Suppressor macrophage treated with lipopolysaccharide for 1 hour (primary cell): ENCODE measurements at places on chromosomes 3 and 15.

- peak; percentile 82 for DNase-seq
Measured at GRCh38 chr3:160400030-160400701, 716 bp downstream of the SMC4 start.

- no peak for DNase-seq
Measured at GRCh38 chr15:51251556-51251955, 86.8 kb downstream of the CYP19A1 start.

DNA sequence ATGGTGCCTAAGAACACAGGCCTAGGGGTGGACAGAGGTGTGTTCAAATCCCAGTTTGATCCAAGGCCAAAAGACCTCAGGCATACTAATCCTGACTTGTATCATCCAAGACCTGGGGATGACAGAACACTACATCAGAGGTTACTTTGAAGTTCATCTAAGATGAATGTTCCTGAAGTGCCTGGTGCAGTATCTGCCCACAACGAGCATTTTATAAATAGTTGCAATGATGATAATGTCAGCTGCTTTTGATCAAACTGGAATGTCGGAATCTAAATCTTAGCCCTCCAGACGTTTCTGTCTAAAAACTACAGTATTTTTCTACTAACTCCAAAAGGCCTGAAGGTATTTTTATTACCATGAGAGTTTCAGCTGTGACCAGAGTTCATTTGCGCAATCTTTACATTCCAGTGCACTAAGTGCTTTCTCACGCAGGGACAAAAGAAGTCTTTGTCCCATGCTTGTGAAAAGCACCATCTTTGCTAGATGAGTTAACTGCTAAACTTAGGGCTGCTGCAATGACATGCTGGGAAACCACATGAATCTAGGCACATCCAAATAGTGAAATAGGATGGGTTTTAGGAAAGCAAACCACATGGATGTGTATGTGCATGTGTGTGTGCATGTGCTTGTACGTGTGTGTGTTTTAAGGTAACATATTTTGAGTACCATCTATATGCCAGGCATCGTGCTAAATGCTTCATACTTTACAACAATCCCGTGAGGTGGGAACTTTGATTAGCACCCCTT lies 18.1 kb downstream of the ANXA2 start:
- DNase-seq = no peak

DNA sequence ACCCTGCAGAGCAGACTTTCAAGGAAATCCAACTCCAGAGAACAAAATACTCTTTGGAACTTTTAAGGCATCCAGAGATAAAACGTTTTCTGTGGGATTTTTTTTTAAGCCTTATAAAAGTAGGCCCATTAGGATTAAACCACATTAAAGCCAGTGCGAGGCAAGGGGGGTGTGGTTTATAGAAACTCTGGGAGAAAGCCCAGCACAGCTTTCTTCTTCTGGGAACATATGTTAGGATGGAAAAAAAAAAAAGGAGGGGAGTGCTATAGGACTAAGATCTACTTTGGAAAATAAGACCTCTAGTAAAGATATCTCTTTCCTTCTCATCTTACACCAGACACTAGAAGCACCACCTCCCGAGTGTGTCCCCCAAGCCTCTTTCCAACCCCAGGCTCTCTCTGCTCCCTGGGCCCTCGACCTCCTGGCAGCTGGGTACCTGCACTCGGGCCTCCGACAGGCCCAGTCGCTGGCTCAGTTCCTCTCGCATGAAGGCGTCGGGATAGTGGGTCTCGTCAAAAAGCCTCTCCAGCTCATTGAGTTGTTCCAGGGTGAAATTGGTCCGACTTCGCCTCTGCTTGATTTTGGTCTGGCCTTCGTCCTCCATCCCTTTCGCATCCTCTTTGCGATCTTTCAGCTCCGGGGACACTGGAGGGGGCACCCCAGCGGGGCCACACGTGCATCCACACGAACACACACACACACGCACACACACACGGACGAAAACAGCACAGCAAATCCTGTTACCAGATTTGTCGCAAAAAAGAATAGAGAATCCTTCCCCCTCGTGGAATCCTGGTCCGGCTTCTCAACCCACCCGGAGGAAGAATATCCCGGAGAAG lies 3.8 kb downstream of the SHOX2 start:
- no peak for DNase-seq

- no peak for DNase-seq
Measured at GRCh38 chr15:36903922-36904556, 196.3 kb downstream of the MEIS2 start.

GRCh38 chr3:14570089-14570488 lies 29.9 kb upstream of the GRIP2 start:
- DNase-seq = no peak

- no peak for DNase-seq
Measured at GRCh38 chr15:39079296-39079847, 501.5 kb upstream of the THBS1 start.

GRCh38 chr15:79496838-79497237 lies 64.7 kb downstream of the MINAR1 start:
- DNase-seq = no peak

GRCh38 chr15:49751751-49752150 lies 130.9 kb downstream of the DTWD1 start:
- DNase-seq = no peak

GRCh38 chr3:169379496-169380090 lies 283.9 kb downstream of the MECOM start:
- DNase-seq = no peak

DNA sequence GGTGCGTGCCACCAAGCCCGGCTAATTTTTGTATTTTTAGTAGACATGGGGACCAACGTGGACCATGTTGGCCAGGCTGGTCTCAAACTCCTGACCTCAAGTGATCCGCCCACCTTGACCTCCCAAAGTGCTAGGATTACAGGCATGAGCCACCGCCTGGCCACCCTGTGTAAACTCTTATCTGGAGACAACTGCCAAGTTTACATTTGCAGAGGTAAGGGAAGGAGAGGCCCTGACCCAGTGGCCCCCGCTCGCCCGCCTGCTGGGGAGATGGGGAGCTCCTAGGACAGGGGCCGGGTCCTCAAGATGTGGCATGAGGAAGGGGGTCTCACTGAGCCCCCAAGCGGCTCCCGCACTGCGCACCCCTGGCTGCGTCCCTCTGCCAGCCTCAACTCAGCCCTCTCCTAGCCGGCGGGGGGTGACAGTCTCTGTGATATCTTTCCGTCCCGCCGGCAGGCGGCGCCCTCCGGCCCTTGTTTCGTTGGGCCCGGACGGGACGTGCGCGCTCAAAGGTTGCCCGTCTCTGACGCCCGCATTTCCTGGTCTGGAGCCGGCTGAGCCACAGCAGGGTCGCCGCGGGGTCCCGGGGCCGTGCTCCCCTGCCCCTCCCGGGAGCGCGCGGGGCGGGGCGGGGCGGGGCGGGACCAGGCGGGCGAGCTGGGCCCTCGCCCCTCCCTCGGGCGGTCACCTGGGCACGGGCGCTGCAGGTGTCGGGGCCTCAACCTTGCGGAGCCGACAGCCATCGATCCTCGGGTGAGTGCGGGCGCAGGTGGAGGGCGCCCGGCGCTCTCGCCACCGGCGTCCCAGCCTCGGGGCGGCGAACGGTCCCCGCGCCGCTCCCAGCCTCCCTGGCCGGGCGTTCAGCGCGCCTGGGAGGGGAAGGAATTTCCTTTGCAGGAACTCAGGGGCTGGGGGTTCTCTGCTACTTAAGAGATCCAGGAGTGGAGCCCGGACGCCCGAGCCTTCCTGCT lies at the start of gene GPR160:
Gene GPR160, plus strand, starts transcription at position 533 of the 971 bp plus-strand sequence. CDS start 45,978 bp downstream, outside the sequence.
- DNase-seq = peak; percentile 95

GRCh38 chr3:183792976-183793375 lies 32.4 kb downstream of the MAP6D1 start:
- no peak for DNase-seq

DNA sequence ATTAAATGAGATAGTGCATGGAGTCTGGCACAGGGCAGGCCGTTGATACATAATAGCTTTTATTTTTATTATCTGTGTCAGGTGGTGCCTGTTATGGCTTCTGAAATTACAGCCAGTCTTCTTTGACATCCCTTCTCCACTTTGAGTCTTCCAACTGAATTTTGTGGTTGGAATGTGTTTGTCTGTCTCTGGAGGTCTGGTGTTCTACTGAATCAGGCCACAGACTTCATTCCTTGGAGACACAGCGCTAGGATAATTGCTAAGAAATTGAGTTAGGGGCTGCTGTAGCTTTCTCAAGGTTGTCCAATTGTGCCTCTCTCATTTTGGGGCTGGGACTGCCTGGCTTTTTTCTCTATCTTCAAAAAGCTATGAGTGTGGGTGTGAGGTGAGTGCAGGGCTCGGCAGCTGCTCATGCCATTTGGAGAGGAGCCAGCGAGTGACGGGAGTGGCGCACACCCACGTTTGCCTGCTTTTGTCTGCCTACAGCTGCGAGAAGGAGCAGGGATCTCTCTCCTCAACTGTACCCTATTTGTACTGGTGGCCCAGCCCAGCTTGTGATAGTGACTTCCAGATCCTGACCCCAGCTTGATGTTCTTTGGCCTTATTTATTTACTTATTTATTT lies 49.8 kb upstream of the SYN2 start:
- DNase-seq = no peak

DNA sequence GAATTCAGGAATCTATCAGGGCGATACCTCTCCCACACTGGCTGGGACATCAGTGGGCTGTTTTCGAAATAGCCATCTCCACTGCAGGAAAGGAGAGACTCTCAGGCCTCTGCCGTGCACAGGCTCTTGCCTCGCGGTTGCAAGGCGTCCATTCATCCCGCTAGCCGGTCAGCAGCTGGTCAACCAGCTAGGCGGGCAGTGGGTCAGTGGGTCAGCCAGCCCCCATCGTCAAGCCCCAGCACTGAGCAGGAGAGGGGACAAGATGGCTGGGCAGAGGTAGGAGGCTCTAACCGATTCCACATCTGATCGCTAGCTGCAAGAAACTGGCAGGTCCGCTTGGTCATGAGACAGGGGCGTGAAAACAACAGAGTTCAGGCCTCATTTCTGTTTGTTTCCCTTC lies 45.1 kb downstream of the MUC4 start:
- DNase-seq = no peak

- peak; percentile 96 for DNase-seq
Measured at GRCh38 chr15:31236184-31237042, 90.2 kb upstream of the KLF13 start.

DNA sequence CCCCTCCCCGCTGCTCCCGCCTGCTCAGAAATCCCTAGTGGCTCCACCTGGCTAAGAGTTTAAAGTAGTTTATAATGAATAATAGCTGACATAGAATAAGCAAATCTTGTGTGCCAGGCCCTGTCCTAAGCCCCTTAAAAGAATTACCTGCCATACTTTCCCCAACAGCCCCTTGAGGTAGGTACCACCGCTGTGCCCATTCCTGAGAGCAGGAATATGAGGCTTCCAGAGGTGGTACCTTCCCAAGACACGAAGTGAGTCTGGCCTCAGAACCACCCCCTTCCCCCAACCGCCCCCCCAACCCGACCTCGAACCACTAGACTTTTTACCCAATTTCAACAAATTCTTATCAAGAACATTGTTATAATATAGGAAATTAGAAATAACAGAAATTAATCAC lies 1.2 kb downstream of the ABHD6 start:
- DNase-seq = no peak

GRCh38 chr3:51559411-51559888 lies 20.9 kb downstream of the RAD54L2 start:
- no peak for DNase-seq

DNA sequence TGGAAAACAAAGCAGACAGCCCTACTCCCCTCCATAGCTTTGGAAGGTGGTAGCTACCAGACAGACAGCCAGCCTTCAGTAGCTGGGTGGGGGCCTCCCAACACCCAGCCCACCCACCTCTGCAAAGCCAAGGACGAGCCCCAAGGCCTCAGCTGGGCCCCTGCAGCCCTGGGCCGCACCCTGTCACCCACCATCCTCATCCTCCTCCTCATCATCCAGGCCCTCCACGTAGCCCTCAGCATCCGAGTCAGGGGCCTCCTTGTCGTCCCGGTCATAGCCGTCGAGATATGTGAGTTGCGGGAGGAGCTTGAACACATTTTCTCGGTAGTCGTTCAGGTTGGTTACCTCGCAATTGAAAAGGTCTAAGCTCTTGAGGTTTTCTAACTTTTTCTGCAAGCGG lies 36.5 kb downstream of the ANP32A start:
- no peak for DNase-seq

GRCh38 chr15:75779504-75779903 lies 63.7 kb upstream of the UBE2Q2 start:
- DNase-seq = no peak

- DNase-seq = no peak
Measured at GRCh38 chr3:66625505-66626216, 124.8 kb upstream of the LRIG1 start.

GRCh38 chr3:115648559-115648958 lies 25.2 kb downstream of the GAP43 start:
- no peak for DNase-seq

- peak; percentile 36 for DNase-seq
Measured at GRCh38 chr3:136818191-136818768, 646 bp upstream of the SLC35G2 start.

- no peak for DNase-seq
Measured at GRCh38 chr3:174524203-174524602, 334.9 kb upstream of the NAALADL2 start.

DNA sequence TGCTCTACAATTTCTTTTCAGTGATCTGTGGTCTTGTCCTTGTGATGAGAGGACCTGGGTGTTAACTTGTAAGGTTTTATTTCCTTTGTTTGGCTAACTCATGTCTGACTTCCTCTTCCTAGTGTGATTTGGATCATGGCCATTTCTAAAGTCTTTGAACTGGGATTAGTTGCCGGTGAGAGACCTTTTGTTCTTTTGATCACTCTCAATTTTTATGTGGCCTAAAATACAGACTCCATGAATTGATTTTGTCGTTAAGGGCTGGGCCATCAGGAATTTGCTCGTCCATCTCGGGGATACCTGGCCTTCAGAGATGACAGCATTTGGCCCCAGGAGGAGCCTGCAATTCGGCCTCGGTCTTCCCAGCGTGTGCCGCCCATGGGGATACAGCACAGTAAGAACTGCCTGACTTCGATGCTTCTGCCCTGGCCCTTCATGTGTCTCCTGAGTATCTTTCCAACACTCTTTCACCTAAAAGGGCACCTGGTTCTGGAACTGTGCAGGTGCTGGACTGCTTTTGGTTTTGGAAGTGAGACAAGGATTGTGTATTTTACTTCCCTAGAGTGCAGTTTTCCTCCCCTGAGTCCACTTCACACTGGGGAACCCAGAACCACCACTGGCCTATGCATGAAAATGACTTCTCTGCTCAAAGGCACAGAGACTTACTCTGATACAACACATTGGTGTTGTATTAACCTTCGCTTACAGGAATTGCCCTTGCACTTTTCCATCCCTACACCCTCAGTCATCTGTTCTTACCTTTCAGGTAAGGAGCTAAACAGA lies 13.1 kb upstream of the LRRC2 start:
- peak; percentile 13 for DNase-seq
